ENCODE measurements at places on chromosomes 16 and 17. TPM values are rescaled to one million over a fixed set of nuclear protein-coding genes. Genes with fewer than 3 reads are reported as not detected.

Gene C17orf78
- not detected for total RNA-seq

Gene KIAA0513
- total RNA-seq: 7.8 TPM

DNA sequence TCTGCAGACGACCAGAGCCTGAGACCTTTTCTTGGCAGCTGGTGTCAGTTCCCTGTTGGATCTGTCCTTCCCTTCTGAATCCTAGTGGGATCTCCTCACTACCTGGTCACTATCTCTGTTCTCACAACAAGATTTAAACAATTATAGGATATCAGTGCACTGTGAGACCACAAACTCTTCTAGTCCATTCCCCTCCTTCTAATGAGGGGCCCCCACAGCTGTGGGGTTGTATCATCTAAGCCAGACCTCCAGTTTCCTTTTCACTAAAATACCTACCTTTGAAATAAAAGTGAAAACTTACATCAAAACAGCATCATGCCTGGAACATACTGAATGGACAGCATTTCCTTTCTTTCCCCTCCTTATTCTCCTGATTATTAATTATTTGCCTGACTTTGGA, 233.2 kb downstream of the PRKCA start:
- H3K27ac ChIP-seq: no peak overlapping the region
- no peak for DNase-seq
- peaks cover 64% of the 10 kb centered on the region for H3K4me1 ChIP-seq
- H3K27me3 ChIP-seq: no peaks in the 10 kb centered on the region
- H3K4me3 ChIP-seq: no peak overlapping the region

DNA sequence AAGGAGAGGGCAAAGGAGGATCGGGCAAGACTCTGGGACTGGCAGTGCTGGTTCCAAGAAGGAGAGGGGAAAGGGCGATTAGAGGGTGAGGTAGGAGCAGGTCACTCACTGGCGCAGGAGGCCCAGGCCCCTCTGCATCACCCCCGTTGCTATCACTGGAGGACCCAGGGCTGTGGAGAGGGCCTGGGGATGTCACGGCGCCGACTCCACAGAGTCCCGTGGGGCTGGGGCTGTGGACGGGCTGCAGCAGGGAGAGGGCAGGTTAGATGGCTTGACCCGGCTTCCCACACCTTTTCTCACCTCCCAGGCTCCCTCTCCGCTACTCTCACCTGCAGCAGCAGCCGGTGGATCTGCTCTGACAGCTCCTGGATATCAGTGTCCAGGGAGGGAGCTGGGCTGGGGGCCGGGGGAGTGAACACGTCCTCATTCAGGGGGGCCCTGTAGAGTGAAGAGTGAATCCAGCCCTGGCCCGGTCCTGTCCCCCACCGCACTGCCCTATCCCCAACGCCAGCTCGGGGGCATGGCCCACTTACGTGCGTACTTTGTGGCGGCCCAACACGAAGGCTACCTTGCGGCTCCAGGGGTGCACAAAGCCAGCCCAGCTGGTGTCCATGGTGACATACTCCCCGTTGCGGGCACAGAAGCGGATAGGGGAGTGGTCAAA, 4.9 kb downstream of the PER1 start:
- DNase-seq: no peak
- H3K27me3 ChIP-seq: no peaks in the 10 kb centered on the region
- H3K4me3 ChIP-seq: no peak overlapping the region
- no peaks in the 10 kb centered on the region for H3K4me1 ChIP-seq
- peaks cover 36% of the 10 kb centered on the region for H3K36me3 ChIP-seq
